ENCODE measurements at places on chromosomes 3 and 15. TPM values are rescaled to one million over a fixed set of nuclear protein-coding genes. Genes with fewer than 3 reads are reported as not detected.

- DNase-seq: no peak
Measured at GRCh38 chr3:115162759-115163158, 15.7 kb upstream of the ZBTB20 start.

- no peak for DNase-seq
Measured at GRCh38 chr3:78022232-78022631, 982.3 kb downstream of the ROBO2 start.

The CNTN3 gene
- total RNA-seq: 0.62 TPM

- DNase-seq: no peak
Measured at GRCh38 chr3:162353414-162353813, 856.8 kb downstream of the OTOL1 start.

The IGSF10 gene
- 4.1 TPM for total RNA-seq

DNA sequence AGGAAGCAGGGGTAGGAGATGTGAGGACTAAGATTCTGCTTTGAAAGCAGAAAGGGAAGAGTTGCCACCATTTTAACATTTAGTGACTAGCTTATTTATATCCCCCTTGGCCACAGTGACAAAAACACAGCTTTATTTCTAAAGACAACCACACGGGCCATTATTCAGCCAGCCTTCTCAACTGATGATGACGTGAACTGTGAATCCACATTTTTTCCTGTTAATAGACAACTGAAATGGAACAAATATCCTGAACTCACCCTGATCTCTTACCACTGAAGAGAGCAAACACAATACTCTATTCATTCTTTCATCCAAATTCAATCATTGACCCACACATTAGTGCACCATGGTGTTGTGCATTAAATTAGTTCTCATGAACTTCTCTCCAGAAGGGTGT is 145.1 kb downstream of the TNIK start:
- DNase-seq: no peak

DNA sequence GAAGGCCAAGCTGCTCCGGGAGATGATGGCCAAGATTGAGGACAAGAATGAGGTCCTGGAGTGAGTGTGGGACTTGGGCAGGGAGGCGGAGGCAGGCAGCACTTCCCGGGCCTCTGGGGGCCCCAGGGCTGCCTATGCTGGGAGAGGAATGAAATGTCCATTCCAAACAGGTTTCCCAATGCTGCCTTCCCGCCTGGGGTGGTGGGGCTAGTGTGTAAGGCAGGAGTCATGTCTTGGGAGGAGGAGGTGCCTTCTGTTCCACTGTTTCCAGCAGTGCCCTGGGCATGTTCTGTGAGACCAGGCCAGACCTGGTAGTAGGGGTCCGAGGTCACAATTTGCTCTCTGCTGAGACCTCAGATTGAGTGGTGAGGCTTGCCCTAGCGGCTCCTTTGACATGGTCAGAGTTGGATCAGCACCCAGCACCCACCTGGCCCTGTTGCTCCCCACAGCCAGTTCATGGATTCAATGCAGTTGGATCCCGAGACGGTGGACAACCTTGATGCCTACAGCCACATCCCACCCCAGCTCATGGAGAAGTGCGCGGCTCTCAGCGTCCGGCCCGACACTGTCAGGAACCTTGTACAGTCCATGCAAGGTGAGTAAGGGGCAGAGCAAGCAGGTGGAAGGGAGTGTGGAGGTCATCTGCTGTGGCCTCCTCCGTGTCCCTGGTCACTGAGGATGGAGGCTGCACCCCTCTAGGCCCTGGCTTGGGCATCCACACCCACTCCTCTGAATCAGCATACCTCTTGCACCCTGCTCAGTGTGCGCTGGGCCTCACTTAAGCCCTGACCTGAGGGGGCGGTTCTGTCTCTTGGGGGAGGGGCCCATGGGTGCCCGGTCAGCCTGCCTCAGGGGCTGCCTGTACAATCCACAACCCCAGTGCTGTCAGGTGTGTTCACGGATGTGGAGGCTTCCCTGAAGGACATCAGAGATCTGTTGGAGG is 27.3 kb downstream of the PTPN23 start:
- DNase-seq: no peak

The CKMT1A gene
- total RNA-seq: 9.4 TPM

GRCh38 chr15:54298396-54298795 is 320.2 kb downstream of the UNC13C start:
- DNase-seq: no peak

GRCh38 chr15:41584636-41585126 is 25.7 kb downstream of the TYRO3 start:
- no peak for DNase-seq

The CTXND1 gene
- 0.03 TPM for total RNA-seq

The C3orf70 gene
- total RNA-seq: 1.4 TPM

- peak; percentile 1 for DNase-seq
Measured at GRCh38 chr3:42743204-42743995, 29.7 kb downstream of the CCDC13 start.

GRCh38 chr15:52101542-52102323 is 10.8 kb downstream of the BCL2L10 start:
- DNase-seq: no peak
